Stimulated activated CD8-positive, alpha-beta memory T cell treated with anti-CD3 and anti-CD28 coated beads, Interleukin-2, amount 100 ng/mL, for 1 hour (primary cell): ENCODE measurements at places on chromosomes 13 and 19.

GRCh38 chr13:60836821-60837220 lies 439.8 kb downstream of the TDRD3 start:
- no peak for DNase-seq

- DNase-seq, result no peak
These were observed 34.7 kb downstream of the BRD4 start for GRCh38 chr19:15297416-15298224.

DNA sequence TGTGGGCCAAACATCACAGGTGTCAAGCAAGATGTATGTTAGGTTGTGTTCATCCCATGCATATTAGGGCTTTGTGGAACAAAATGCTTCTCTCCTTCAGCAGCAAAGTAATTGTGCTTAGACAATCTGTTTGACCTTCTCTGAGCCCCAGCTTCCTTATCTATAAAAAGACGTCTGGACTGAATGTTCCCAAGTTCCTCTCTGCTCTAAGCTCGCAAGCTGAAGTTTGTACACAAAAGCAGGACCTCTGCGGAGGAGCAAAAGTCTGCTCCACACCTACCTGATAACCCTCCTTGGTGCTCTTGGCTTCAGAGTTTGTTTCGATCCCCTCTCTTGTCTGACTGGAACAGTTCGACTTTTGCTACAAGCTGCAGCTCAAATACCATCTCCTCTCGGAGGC lies 95.7 kb upstream of the UBL3 start:
- no peak for DNase-seq

DNA sequence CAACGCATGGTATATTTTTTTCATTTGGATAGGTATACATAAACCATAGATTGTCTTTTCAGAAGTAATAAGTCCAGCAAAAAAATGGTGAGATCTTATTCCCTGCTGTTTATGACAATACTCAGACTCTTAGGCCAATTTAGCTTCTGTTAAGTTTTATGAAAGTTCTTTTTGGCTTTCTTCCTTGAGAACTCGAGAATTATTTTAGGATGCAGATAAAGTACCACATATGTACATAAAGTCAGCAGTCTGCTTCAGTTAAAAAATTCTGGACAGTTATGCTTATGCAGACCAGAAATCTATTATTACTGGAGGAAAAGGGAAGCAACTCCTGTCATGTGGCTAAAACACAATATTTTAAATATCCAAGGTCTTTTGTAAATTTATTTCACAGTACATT lies 422.9 kb downstream of the GPC6 start:
- no peak for DNase-seq

- no peak for DNase-seq
These were observed 757 bp downstream of the FBN3 start for GRCh38 chr19:8148410-8149260.

DNA sequence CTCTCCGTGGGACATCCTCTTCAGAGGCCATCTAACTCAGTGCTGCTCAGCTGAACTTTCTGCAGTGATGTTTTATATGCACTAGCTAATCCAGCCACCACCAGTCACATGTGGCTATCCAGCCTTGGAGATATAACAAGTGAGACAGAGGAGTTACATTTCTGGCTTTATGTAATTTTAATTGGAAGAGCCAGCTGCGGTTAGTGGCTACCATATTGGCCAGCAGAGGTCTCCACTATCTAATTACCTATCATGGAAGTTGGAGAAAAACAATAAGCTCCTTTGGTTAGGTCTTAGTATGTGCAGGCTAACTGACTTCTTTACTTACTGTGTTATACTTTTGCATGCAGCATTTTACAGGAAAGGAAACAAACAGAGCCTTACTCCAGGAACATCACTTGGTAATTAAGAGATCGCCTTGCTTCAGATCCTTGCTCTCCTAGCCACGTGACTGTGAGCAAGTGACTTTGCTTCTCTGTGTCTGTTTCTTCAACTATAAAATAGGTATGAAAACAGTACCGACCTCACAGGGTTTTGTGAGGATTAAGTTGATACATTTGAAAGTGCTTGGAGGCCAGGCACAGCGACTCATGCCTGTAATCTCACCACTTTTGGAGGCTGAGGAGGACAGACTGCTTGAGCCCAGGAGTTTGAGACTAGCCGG lies 1.6 kb upstream of the KLK10 start:
- DNase-seq, result no peak

- DNase-seq, result peak; percentile 65
These were observed 3.9 kb downstream of the ANKRD24 start for GRCh38 chr19:4186087-4186993.

DNA sequence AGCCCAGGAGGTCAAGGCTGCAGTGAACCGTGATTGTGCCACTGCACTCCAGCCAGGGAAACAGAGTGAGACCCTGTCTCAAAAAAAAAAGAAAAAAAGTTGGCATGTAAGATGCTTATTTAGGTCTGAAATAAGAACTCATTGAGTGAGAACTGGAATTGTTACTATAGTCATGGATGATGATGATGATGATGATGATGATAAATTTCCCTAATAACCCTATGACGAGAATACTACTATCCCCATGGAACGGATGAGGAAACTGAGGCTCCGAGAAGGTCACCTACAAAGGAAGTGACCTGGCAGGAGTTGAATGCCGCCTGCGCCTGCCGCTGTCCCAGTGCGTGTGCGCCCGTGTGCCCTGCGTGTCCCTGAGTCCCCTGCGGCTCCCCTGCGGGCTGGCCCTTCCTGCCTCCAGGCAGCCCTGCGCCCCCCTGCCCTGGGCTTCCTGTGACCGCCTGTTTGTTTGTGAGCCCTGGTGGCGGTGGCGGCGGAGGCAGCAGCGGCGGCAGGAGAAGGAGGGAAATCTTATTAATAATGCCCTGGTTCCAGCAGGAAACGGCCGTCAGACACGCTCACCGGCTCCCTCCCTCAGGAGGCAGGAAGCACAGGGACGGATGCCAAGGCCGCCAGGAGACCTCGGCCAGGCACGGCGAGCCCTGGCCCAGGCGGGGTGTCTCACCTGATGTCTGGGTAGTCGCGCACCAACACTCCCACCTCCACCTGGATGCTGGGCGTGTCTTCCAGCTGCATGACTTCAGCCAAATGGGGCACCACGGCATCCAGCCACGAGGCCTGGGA lies 29.6 kb downstream of the EXOC3L2 start:
- no peak for DNase-seq

DNA sequence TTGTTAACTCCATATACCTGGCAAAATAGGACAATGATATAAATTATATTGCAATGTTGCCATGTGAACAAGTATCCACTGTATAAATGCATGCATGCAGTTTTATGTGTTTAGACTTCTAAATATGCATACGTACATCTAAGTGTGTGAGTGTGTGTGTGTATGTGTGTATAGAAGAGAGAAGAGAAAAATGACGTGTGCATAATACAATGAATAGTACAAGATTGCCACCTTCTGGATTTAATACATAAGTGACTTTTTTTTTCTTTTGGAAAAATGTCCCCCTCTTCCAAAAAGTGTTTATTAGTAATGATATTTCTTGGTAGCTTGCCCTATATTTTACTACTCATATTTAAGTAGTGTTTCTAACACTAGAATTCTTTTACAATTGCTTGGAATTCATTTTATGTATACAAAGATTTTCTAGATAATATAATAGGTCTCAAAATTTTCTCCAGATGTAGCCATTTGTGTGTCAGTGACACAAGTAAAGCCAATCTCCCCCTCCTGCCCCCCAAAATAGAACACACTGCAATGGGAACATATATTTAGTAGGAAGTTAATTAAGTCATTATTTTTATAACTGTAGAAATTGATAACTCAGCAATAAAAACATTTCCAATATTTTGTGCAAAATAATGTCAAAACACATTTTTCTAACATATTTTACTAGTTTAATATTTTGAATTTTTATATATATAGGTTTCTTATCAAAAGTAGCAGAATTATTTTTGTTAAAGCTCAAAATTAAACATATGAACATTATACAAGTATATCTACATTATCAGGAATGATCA lies 783.3 kb upstream of the ATXN8OS start:
- DNase-seq, result no peak

- DNase-seq, result no peak
These were observed 1.5 kb downstream of the ZNF787 start for GRCh38 chr19:56119582-56119978.
